Globus pallidus (tissue), 1 donor: ENCODE measurements at places on chromosomes 5 and 9.

DNA sequence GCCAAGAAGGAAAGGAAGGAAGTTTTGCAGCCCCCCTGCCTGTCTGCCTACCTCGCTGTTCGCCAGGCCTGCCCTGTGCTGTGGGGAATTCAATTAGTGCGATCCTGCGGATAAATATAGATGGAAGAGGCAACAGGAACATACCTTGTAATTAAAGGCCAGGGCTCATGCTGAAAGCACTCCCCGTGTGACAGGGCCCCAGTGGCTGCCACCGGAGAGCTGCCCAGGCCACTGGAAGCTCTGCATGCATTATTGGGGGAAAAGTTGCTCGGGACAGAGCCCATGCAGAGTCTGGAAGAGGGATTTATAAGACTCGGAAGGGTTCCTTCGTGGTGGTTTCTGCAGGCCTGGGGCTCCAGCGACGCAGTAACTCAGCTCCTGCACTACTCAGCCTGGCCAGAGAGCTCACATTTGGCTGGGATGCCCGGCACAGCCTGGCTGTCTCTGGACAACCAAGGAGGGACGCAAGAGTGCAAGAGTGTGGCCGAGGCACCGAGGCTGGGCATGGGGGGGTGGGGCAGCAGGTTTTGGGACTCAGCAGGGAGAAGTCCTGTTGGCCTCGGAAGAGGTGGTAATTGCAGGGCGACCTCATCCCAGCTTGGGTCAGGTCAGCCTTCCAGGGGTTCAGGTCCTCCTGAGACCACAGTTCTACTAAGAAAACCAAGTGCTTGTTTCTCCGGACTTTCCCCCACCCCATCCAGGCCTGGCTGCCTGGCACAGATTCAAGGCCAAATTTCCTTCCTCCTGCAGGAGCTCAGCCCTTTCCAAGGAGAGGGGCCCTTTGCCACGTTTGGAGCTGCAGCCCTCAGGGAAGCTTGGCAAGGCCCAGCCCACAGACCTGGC is 68.1 kb upstream of the GGTA1 start:
- no peak for DNase-seq

- DNase-seq: no peak
Observed at GRCh38 chr9:14752271-14752670, 29.7 kb upstream of the CER1 start.

DNA sequence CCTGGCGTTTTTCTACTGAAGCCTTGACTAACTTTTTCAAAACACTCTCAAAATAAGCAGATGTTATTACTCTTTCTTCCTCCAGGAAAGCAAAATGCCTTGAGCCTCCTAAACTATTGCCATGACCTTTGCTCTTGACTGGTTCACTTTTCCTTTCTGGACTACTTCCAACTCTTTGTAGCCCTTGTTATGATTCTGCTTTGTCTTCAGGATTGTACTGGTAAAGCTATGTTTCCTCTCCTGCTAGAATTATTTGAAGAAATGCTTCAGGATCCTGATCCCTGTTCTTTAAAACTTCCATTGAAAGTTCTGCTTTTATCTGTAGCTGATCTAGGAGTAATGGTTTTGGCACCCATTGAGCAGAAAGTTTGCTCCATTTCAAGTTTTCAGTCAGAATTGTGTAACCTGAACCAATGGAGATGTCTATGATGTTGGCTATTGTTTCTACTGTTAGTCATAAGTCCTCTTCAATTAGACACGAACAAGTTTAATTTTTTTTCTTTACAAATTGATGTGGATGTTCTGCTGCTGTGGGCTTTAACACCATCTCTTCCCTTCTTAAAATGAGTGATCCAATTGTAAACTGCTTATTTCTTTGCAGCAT is 1356.4 kb downstream of the EFNA5 start:
- DNase-seq: no peak

DNA sequence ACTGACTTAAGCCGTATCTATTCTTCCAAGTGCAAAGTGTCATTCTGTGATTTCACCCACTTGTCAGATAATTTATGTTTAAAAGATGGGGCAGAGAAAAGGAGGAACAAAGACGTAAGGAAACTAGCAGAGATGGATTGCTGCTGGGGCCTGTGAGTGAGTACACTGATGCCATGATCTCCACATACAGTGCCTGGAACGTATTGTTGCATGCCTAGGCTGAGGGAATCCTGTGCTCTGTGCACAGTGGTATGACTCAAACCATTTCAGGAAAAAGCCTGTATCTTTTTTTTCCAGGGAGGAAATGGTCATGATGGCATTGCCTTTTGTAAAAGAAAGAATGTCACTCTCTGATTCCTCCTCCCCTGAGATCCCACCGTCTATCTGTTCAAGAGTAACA is 359.5 kb upstream of the ADAMTS16 start:
- no peak for DNase-seq

- peak; percentile 79 for DNase-seq
Observed at GRCh38 chr5:138753794-138754698, 821 bp downstream of the CTNNA1 start.

DNA sequence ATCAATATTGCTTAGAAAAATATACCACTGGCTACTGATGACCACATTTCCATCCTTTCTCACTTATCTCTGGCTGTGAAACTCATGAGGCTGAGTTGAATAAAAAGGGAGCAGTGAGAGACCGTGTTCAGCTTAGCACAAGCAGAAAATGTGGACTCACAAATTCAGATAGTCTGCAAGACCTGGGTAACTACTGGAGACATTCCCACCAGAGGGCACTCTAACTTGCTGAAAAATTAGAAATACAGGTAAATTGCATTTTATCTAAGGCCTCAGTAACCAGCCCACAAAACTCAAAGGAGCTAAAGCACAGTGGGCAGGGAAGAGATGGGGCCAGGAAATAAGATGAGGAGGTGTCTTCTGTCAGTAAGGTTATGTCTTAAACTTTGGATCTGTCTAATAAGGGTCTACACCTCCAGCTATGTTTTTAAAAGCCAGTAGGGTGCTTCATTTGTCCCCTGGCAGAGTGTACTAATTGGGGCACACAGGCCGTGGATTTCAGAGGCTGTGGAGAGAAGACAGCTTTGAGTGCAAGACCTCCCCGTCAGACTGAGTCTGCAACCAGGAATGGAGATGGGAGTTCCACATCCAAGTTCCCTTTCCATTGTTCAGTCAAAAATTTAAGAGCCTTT is 8.7 kb upstream of the NDUFB6 start:
- DNase-seq: peak; percentile 26

DNA sequence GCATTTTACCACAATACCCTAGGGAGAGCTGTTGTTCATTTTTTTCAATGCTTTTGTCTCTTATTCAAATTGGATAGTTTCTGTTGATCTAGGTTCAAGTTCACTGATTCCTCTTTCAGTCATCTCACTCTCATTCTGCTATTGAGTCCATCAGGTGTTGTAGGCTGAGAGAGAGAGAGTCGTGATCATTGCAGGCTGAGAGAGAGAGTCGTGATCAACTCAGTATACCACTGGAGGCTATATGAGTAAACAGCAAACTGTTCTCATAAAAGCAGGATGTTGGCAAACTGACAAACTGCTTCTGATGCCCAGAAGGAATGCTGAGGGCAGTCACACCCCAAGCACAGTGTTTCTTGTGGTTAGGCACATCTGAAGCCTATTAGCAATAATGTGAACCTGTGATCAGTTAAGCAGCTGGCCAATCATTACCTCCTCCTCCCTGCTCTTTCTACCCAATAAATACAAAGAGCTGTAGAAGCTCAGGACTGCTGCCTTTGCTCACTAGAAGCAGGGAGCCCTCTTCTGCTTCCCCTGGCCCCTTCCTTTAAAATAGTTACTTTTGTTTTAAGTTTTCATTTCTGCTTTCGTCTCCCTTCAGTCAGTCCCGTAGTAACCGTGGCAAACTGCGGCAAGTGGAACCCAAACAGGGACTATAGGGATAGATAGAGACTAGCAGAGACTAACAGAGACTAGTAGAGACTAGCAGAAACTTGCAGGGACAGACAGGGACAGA is 476.1 kb upstream of the ACO1 start:
- no peak for DNase-seq

DNA sequence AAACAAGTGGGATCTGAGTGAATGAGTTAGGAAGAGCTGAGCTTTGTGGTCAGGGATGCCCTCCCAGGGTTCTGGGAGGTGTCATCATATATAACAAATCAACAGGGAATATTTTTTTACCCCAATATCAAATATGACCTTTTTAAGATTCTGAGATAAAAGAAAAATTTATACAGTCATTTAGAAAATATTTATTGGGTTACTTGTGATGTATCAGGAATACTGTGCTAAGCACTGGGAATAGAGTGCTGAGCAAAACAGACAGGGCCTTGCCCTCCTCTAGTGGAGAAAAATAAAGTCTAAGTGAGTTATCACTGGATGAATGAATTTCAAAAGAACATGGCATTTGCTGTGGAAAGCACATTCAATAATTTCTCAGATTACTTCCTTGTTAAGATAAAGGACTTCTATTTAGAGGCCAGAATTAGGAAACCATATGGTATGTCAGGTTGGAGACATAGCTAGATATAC is 102.9 kb downstream of the BOD1 start:
- DNase-seq: no peak

GRCh38 chr9:12819436-12820185 is 44.8 kb downstream of the LURAP1L start:
- no peak for DNase-seq

GRCh38 chr5:38441453-38442246 is 114.8 kb downstream of the LIFR start:
- peak; percentile 91 for DNase-seq

DNA sequence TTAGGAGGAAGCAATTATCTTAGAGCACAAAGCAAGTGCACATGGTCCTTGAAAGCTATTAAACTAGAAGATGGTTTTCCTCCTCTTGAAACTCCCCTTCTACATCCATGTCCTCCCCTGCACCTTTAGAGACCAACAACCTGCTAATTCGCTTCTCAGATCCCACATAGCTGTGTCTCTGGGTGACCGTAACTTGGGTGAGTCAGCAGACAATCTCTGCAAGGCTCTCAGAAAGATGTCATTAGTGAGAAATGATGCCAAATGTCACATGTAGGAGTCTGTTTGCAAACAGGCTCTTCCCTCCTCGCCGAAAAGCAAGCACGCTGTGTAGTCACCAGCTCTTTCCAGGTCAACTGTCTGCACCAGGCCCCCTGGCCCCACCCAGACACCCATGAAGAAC is 291.8 kb downstream of the SLIT3 start:
- no peak for DNase-seq

- peak; percentile 56 for DNase-seq
Observed at GRCh38 chr5:180090098-180090768, 18.7 kb upstream of the RNF130 start.

GRCh38 chr5:72387985-72388384 is 67.8 kb downstream of the PTCD2 start:
- no peak for DNase-seq

DNA sequence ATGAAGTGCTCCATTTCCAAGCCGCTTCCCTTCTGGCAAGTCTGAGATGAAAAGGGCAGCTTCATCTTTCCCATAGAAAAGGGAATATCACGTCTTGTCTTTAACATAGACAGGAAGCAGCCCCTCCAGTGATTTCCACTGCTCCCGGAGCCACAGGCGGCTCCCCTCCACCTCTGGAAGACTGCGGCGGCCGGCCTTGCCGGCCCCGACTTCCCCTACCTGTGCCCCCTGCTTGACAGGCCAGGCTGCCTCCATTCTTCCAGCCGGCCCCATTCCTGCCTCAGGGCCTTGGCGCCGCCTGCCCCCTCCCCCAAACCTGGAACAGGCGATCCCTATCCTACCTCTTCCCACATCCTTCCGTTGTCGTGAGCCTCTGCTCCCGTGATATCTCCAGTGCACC is 141.8 kb downstream of the ZNF354C start:
- no peak for DNase-seq
